ENCODE measurements at places on chromosomes 11 and 22.

DNA sequence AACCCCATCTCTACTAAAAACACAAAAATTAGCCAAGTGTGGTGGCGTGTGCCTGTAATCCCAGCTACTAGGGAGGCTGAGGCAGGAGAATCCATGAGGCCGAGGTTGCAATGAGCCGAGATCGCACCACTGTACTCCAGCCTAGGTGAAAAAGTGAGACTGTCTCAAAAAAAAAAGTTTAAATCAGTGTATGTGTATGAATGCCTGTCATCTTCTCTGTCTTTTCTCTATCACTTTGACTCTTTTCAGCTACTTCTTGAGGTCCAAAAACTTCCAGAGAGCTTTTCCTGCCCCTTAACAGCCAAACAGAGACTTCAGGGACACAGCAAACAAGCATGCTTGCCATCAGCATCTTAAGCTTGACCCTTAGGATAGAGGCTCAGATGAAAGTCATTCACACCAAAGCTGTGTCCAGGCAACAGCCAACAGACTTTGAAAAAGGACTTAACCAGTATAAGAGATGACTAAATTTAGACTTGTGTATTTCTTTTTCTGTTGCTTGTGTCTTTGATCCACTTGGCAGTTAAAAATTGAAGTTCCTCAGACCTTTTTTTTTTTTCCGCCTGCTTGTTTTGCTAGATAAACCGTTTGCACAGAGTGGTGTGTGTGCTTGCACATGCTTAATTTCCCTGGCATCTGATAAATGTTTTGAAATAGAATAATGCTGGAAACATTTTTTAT is 151.9 kb downstream of the DBX1 start:
- DNase-seq = no peak

DNA sequence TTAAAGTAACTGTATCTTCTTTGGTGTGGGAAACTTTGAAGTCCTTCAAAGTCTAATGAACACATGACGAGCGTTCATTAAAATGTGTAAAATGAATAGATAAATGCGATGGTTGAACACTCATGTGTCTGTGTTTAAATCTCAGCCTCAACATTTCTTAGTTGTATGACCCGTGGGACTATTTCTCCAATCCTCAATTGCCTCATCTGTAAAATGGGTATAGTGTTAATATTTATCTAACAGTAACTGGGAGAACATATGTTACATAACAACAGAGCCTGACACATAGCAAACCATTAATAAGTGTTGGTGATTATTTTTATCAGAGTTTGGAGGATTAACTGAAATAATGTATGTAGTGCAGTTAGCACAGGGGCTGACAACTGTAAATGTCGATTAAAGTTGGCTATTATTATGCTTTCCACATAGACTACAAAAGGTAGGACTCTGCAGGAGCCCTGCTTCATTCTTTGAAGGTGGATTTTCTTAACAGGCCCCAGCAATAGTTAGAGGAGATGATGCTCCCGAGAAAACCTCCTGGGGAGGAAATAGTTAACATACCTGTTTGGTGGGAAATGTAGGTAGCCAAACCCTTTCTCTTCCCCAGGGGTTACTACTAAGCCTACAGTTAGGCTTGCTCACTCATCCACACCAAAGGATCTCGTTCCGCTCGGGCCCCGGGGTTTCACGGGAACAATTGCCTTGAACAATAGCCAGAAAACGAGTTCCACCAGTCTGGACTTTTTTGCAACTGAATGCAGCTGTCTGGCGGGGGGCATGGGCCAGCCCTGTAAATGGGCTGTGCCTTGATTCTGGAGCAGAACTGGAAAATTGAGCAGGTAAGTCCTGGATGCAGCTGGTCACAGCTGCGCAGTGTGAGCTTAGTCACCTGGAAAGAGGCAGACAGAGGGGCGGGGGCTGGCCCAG is 133.4 kb downstream of the DBX1 start:
- no peak for DNase-seq

DNA sequence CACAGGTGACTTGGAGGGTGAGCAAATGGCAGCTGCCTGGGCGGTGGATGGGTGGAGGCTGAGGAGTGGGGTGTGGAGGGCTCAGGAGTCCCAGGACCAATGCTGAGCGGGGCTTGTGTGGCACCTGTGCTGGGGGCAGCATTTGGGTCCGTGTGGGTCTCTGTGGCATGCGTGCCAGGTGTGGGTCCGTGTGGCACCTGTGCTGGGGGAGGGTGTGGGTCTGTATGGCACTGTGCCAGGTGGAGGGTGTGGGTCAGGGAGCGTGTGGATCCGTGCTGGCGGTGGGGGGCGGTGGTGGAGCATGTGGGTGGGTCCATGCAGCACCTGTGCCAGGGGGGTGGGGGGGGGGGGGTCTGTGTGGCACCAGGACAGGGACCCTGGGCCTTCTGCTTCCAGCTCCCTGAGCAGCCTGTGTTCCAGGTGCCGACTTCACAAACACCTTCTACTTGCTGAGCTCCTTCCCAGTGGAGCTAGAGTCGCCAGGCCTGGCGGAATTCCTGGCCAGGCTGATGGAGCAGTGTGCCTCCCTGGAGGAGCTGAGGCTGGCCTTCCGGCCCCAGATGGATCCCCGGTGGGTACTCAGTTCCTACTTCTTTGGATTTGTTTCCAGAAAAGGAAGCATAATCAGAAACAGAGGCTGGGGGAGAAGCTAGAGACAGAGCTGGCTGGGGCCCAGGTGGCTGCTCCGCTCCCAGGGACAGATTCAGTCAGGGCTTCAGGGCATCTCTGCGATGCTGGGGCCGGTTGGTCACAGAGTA is 14.7 kb downstream of the SELENOO start:
- DNase-seq = no peak

GRCh38 chr11:102846292-102846691 is 2.9 kb upstream of the MMP3 start:
- no peak for DNase-seq

DNA sequence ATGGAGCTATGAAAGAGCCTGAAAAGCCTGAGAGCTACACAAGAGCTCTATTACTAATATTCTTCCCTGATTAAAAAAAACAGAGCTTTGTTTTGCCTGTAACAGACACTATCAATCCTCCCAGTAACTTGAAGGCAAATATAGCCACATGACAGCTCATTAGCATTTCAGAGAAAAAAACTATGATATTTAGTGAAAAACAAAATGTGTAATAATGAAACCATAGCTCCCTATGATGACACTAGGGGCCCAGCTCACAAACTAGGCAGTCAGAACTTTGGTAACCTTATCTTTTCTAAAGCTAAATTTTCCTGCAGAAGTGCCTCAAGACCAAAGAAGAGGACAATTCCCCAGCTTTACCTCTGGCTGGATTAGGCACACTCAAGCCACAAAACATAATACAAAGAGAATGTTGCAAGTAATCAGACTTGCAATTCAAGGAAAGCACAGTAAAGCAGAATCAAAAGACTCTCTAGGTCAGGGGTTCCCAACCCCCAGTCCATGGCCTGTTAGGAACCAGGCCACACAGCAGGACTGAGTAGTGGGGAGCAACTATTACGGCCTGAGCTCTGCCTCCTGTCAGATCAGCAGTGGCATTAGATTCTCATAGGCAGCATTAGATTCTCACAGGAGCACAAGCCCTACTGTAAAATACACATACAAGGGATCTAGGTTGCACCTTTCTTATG is 53.3 kb downstream of the MRTFA start:
- DNase-seq = no peak

DNA sequence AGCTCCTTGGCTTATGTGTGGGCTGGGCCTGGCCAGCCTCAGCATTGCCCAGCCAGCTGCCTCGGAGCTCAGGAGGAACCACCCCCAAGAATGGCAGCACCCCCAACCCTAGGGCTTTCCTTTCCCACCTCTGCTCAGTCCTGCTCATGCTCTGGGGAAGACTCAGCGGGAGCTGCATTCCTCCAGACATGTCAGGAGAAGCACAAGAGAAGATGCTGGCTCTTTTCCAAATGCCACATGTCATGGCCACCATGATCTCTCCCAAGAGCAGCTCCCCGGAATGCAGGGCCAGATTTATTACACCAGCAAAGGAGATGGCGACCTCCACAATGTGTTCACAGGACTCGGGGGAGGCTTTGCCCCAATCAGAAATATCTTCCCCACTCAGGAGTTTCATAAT is 143.7 kb downstream of the PKNOX2 start:
- no peak for DNase-seq

GRCh38 chr11:7591107-7591894 is 77.5 kb downstream of the PPFIBP2 start:
- no peak for DNase-seq

DNA sequence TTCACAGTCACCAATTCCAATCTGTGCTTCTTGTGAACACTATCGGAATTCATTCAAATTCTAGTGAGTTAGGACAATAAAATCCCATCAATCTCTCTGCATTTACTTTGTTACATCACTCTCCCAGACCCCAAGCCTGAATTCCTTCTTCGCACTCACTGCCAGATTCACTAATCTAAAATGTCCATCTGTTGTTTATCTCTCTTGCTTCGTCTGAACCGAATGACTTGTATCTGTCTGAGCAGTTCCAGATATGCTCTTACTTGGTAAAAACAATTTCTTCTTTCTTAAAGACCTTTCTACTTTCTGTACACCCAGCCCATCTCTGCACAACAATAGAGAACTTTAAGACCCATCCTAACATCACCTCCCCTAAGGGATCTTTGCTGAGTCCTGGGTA is 7.0 kb downstream of the MMP10 start:
- no peak for DNase-seq

GRCh38 chr11:110438017-110438416 is 8.3 kb downstream of the FDX1 start:
- no peak for DNase-seq

DNA sequence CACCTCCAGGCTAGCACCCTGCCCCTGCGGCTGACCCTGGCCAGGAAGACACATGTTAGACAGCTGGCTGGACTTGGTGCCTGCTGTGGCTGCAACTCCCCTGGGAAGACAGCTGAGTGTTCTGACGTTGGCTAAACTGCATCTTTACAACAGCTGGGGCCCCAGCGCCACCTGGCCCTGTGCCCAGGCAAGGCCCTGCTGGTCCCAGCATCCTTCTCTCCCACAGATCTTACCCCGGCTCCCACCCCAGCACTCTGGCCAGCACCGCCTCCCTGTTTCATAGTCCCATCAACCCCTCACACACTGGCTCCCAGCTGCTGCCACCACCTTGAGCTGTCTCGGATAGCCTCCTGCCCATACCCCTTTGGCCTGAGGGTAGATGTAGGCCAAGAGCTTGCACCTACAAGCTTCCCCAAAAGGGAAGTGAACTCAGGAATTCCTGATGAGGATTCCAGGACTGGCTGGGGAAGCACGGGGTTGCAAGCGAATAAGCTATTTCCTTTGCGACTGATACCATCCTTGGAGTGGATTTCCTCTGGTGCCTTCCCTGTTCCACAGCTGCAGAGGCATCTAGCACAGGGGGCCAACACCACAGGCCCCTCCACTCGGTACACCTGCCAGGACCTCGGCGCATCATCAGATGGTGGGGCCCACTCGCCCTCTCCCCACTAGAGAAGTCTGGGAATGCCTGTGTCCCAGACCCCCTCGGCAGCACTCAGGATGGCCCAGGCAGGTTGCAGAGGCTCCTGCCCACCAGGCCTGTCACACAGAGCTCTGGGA is 28.5 kb downstream of the RSPH14 start:
- no peak for DNase-seq

GRCh38 chr22:31871480-31871879 is 72.9 kb upstream of the YWHAH start:
- no peak for DNase-seq

GRCh38 chr22:46976598-46976997 is 214.1 kb downstream of the TBC1D22A start:
- DNase-seq = no peak

DNA sequence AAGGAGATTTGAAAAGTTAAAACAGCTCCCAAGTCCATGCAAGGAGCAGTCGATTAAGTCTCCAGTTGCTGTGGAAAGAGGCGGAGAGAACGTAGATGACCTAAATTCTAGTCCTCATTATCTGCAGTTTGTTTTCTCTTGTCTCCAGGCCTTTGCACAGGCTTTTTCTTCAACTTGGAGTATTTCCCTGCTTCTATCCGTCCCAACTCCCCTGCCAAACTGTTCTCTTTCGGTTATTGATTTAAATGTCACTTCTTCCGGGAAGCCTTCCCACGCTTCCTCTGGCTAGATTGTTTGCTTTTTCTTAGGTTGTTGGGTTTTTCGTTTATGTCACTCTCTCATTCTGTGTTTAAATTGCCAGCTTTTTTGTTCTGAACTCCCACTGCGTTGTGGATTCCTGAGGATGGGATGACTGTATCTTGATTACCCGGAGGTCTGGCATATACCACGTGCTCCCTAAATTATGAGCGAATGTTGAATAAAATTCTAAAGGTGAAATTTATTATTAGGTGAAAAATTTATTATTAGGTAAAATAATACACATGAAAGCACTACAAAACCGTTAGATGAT is 463 bp downstream of the TMEM126B start:
- no peak for DNase-seq

- DNase-seq = no peak
Measured at GRCh38 chr11:8773916-8774539, 91.4 kb downstream of the RPL27A start.

GRCh38 chr22:31062566-31063230 is 18.4 kb upstream of the SMTN start:
- no peak for DNase-seq

DNA sequence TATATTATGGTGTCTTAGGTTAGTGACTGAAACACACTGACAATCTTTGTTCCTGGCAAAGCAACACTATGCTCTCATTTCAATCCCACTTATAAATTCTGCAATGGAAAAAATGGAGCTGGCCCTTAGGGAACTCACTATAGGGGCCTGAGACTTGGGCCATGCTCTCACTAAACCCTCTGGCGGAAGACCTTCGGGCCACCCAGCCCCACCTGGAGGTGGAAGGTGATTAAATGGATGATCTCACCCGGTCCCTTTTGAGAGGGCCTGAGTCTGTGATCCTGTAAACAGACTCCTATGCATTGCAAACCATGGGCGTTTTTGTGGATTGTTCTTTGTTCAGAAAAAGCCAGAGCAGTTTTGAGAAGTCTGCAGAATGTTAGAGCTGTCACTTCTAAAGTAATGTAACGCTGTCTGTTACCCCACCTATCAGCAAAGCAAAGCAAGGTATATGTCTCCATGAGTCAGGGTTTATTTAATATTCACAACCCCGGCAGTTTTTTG is 17.0 kb upstream of the CDON start:
- no peak for DNase-seq

GRCh38 chr11:28679795-28680468 is 571.7 kb downstream of the METTL15 start:
- no peak for DNase-seq

GRCh38 chr22:37930952-37931440 is 22.4 kb downstream of the C22orf23 start:
- DNase-seq = no peak

DNA sequence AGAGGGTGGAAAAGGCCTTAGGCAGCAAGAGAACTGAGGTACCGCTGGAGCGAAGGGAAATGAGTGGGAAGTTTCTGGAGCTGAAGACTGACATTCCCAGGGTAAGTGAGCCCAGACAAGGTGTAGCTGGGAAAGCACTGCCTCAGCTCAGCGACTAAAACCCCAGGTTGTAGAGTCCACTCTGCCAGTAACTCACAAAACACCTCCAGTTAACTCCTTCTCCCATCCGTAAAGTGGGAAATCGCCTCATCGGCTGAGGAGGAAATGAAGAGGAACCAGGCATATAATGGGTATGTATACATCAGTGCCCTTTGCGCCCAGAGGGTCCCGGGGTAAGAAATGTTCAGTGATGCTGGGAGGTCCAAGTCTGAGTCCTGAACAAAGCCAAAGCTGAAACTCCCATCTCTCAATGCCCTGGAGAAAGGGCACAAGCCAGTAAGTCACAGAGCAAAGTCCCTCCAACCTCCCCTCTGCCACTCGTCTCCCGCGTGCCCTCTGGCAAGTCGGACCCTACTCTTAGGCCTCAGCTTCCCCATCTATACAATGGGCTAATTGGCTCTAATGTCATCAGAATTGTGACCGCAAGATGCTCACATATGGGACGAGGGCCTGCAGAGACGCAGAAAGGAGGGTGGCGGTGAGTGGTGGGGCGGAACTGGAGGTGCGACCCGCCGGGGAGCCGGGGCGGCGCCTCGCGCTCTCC is 588 bp downstream of the VPS37C start:
- DNase-seq = no peak

Data from activated CD8-positive, alpha-beta memory T cell treated with anti-CD3 and anti-CD28 coated beads for 48 hours (primary cell).